ENCODE measurements at places on chromosomes 1 and 21.
A peak's percentile ranks its signal among the peaks of the same experiment; 100 is the strongest.

- no peak for DNase-seq
These were observed 1270.8 kb downstream of the MRPL39 start for GRCh38 chr21:24336491-24336890.

DNA sequence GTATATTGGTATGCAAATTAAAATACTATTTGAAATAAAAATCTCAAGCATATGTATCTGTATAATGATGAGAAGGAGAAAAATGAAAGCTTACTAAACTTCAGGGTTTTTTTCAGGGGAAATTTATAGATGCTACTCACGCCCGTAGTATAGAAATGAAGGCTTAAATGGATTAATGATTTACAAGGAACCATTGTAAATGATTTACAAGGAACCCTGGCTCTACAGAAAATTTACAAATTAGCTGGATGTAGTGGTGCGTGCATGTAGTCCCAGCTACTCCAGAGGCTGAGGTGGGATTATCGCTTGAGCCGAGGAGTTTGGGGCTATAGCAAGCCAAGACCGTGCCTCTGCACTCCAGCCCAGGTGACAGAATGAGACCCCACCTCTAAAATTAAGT lies 150.5 kb downstream of the PCBP3 start:
- peak; percentile 32 for DNase-seq

- no peak for DNase-seq
These were observed 36.5 kb upstream of the CD5L start for GRCh38 chr1:157878059-157878458.

- DNase-seq: peak; percentile 22
These were observed 3.7 kb upstream of the SLC19A1 start for GRCh38 chr21:45545691-45546531.

GRCh38 chr21:41086569-41086968 lies 81.4 kb upstream of the BACE2 start:
- no peak for DNase-seq

DNA sequence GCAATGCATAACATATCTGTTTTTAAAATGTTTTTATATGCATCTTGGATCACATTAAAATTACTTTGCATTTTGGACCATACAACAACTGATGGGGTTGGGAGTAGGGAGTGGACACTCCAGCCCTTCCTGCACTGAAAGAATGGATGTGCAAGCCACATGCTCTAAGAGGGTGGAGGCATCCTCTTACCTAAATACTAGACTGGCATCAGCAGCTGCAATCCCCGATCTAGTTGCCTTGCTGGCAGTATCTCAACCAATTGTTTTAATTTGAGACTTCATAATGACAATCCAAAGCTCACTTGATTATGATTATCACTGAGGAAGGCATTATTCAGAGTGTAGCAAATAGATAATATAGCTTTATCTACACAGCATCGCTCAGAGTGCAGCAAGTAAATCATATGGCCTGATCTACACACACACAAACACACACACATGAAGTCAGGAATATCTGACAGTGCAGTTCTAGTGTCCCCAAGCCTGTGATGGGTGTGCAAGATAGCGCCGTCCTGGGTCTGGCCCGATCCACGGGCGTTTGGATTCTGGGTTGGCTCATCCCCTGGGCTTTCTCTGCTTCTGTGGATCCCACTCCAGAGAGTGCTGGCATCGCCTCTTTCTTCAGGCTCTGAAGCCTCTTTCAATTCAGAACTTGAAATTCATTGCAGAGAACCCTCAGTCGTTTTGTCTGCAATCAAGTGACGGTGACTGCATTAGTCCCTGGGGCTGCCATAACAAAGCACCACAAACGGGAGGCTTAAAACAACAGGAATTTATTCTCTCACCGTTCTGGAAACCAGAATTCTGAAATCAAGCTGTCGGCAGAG lies 181.3 kb downstream of the ETS2 start:
- DNase-seq: no peak

- DNase-seq: peak; percentile 58
These were observed 943 bp downstream of the SEMA6C start for GRCh38 chr1:151145304-151146071.

DNA sequence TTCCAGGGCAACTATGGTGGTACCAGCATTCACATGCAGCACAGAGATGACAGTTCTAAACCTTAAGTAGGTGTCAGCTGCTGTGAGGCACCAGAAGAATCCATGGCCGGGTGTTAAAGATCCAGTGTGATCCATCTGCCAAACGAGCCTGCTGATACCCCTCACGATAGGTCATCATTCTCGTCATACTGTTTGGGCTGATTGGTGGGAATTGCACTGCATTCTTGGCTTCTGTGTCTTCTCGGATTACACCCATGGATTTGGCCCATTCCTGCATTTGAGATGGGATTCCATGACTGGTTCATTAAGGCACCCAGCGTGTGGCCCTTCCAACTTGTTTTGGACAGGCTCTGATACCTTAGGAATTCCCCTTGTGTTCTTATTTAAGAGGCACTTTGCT lies 55.2 kb downstream of the ST6GALNAC3 start:
- no peak for DNase-seq

GRCh38 chr1:161038523-161039153 lies at the start of gene TSTD1:
Gene TSTD1 (minus strand): TSS chr1:161038964. CDS start chr1:161038889, 75 bp downstream.
- peak; percentile 80 for DNase-seq

DNA sequence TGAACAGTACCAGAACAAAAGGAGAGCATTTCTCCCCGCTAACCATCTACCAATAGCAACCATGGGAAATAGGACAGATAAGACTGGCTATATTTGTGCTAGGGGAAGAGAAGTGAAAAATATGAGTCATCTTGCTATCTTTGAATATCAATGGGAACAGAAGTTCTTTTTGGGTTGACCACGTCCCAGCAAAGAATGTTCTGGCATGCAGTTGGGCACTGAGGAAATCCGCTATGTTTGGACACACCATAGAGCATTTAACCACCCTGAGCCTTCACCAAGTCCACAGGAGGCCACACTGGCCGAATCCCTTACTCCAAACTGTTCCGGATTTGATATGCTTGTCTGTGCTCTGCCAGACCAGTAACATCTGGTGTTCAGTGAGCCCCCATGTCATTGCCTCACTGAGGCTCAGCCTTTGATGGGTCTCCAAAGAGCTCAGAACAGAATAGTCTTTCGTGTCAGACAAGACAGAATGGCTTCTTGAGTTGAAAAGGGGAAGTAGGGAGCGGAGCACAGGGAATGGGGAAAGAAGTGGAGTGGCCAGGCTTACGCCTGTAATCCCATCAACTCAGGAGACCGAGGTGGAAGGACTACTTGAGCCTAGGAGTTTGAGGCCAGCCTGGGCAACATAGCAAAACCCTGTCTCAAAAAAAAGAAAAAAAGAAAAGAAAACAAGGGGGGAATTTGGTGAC lies 81.4 kb downstream of the SMYD2 start:
- no peak for DNase-seq

DNA sequence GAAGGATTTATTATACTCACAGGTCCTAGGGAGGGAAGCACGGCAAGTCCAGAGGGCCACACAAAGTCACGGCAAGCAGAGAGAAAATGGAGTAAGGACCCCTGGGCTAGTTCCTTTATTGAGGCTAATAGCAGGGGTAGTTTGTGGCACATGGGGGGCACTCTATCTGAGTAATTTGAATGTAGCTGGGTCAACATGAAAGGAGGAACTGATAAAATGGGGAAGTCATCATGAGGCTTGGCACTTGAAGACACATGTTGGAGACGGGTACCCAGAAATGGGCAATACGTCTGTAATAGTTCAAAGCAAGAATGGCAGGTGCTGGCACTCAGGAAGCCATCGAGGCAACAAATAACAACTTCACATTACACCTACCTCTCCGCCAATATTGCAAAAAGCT lies 1136.4 kb downstream of the MRPL39 start:
- no peak for DNase-seq

DNA sequence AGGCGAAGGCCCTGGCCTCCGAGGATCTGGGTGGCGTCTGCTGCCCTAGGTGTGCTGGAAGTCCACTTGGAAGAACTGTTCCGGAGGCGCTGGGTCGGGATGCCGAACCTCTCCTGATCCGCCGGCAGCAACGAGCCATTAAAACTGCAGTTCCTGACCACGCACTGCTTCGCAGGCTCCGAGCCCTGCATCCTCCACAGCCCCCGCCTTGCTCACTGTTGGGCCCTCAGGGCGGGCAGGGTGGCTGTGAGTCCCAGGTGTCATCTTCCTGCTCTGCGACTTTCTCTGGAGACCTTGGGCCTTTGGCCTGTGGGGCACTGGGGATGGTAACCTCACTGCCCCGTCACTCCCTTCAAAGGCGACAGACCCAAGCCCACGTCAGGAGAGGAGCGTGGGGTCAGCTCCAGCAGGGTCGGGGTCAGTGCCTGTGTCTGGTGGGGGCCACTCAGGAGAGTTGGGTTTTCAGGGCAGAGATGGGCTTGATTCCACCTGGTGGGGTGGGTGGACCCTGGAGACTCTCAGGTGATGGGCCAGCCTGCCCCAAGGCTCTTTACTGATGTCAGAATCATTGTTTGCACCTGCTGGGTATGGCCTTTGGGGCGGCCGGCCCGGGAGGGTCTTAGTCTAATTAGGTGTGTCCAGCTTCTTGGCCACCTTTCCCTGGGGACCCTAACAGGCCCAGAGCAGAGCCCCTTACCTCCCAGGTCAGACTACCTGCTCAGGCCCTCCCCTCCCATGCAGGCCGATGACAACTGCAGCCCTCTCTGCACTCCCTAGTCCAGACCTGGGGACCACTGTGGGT lies 3.1 kb downstream of the PRXL2B start:
- no peak for DNase-seq

DNA sequence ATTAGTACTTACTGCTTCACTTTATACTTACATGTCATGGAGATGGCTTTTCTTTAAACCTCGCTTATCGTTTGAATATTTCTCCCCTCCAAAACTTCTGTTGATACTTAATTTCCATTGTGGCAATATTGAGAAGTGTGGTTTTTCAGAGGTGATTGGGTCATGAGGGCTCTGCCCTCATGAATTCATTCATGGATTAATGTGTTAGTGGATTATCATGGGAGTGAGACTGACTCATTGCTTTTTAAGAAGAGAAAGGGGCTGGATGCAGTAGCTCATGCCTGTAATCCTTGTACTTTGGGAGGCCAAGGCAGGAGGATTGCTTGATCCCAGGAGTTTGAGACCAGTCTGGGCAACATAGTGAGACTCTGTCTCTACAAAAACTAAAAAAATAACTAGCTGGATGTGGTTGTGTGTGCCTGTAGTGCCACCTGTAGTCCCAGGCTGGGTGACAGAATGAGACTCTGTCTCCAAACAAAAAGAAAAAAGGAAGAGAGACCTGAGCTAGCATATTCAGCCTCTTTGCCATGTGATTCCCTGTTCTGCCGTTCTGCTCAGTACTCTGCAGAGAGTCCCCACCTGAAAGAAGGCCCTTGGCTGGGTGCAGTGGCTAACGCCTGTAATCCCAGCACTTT lies 30.2 kb downstream of the RABGAP1L start:
- DNase-seq: no peak

- DNase-seq: no peak
These were observed 348.8 kb downstream of the KIF26B start for GRCh38 chr1:245503548-245503947.

DNA sequence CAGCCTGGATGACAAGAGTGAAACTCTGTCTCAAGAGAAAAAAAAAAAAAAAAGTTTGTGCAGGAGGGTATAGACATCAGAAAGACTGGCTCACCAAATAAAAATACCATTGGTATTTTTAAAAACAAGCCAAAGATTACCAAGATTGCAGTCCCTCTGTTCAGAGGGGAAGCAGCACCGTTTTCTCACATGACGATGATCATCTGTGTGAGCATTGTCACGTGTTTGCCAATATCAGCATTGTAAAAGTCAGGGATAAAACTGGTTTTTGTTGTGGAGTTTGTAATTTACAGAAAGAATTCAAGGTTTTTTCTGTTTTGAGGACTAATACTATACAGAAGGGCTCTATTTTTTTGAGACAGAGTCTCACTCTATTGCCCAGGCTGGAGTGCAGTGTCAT lies 26.5 kb downstream of the ZNF362 start:
- DNase-seq: no peak

DNA sequence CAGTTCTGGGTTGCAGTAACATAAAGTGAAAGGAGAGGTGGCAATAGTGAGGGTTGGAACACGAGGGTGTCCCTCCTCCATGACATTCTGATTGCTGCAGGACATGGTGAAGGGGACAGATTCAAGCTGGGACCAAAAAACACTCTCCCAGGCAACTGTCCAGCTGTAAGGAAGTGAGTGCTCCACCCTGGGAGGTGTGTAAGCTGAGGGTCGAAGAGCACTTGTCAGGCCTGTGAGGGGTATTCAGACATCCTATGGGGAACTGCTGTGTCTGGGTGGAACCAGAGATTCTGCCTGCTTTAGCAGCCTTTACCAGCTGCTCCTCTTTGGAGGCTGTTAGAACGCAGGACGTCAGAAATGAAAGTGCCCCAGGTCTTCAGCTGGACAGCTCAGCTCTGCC lies 212.1 kb downstream of the TRABD2B start:
- DNase-seq: no peak

DNA sequence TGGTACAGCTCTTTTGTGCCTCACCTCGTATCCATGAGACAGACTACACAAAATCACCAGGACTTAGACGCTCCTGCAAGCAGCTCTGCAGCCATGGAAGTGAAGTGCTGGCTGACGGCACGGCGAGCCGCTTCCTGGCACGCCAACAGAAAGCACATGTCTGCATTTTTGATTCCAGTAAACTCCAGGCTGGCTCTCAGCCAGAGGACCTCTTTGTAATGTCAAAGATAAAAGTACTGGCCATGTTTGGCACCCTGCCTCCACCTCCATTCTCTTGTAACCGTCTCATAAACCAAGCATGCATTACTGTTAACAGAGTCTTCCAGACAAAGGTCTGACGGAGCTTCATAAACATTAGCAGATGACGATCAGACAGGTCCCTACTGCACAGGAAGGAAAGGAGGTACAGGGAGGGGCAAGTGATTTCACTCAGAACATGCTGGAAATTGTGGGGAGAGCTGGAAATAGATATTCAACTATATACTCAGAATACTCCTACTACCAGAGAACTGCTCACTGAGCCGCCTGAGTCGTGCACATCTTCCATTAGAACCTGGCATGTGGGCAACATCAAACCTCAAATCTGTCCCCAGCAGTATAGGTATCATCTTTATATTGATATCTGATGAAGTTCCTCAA lies 632.0 kb downstream of the SMYD3 start:
- peak; percentile 91 for DNase-seq

- no peak for DNase-seq
These were observed 5.2 kb downstream of the S100A10 start for GRCh38 chr1:151988405-151988923.

- no peak for DNase-seq
These were observed 170.8 kb upstream of the SAMSN1 start for GRCh38 chr21:14716761-14717396.

- DNase-seq: no peak
These were observed 319.8 kb upstream of the C1orf174 start for GRCh38 chr1:4219826-4220225.

- DNase-seq: no peak
These were observed 31.1 kb upstream of the BACH1 start for GRCh38 chr21:29267666-29268065.

- DNase-seq: no peak
These were observed 53.6 kb downstream of the ERG start for GRCh38 chr21:38444691-38445090.

Data from stomach (tissue), 19 donors.